ENCODE measurements at places on chromosomes 7 and 10. TPM values are rescaled to one million over a fixed set of nuclear protein-coding genes. Genes with fewer than 3 reads are reported as not detected.

Gene SHLD2
- total RNA-seq: 19.9 TPM

Gene STOX1
- 0.18 TPM for total RNA-seq

Gene OR2A42
- total RNA-seq: not detected

Gene USP54
- total RNA-seq: 7.9 TPM

DNA sequence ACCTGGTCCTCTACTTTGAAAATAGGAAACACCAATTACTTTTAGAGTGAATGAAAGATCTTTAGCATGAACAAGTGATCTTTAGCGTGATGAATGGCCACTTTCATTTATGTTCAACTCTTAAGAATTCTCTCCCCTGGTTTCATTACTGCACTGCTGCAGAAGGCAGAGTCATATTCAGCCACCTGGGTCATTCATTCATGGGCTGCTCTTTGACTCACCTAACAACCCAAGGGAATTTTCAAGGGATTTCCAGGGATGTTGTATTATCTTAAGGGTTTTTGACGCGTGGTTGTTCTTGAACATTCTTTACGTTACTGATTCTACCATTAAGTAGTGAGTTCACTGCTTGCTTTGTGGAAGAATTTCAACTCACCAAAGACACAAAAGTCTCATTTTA, 87.3 kb upstream of the STK17A start:
- H3K4me3 ChIP-seq: no peak overlapping the region
- peaks cover 52% of the 10 kb centered on the region for H3K27me3 ChIP-seq
- no peaks in the 10 kb centered on the region for H3K4me1 ChIP-seq
- no peak for DNase-seq

DNA sequence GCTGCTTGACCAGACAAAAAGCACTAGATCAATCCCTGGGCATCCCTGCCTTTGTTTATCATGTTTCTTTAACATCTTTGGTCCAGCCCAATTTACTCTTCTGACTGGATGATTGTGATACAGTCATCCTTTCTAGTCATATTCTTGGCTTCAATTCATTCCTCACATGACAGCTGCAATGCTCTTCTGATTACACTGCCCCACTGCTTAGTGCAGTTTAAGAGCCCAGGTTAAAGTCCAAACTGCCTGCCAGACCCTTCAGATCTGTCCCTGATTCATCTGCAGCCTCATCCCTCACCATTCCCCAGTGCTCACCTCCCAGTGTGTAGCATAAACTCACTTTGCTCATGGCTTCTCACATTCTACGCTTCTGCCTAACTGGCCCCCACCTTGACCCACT, 383.8 kb downstream of the TNS3 start:
- H3K27ac ChIP-seq: no peak overlapping the region
- H3K27me3 ChIP-seq: peaks cover 51% of the 10 kb centered on the region
- H3K4me1 ChIP-seq: peaks cover 2% of the 10 kb centered on the region
- no peak overlapping the region for H3K4me3 ChIP-seq

GRCh38 chr7:72187179-72187578, 225.0 kb downstream of the CALN1 start:
- no peak for DNase-seq
- H3K27me3 ChIP-seq: no peaks in the 10 kb centered on the region
- H3K4me1 ChIP-seq: no peaks in the 10 kb centered on the region
- H3K36me3 ChIP-seq: no peaks in the 10 kb centered on the region
- no peak overlapping the region for H3K4me3 ChIP-seq
- no peak overlapping the region for H3K27ac ChIP-seq

- no peaks in the 10 kb centered on the region for H3K27me3 ChIP-seq
- H3K4me3 ChIP-seq: no peak overlapping the region
- no peak overlapping the region for H3K27ac ChIP-seq
- no peak for DNase-seq
Measured at GRCh38 chr10:37992083-37992482, 15.6 kb upstream of the ZNF25 start.

DNA sequence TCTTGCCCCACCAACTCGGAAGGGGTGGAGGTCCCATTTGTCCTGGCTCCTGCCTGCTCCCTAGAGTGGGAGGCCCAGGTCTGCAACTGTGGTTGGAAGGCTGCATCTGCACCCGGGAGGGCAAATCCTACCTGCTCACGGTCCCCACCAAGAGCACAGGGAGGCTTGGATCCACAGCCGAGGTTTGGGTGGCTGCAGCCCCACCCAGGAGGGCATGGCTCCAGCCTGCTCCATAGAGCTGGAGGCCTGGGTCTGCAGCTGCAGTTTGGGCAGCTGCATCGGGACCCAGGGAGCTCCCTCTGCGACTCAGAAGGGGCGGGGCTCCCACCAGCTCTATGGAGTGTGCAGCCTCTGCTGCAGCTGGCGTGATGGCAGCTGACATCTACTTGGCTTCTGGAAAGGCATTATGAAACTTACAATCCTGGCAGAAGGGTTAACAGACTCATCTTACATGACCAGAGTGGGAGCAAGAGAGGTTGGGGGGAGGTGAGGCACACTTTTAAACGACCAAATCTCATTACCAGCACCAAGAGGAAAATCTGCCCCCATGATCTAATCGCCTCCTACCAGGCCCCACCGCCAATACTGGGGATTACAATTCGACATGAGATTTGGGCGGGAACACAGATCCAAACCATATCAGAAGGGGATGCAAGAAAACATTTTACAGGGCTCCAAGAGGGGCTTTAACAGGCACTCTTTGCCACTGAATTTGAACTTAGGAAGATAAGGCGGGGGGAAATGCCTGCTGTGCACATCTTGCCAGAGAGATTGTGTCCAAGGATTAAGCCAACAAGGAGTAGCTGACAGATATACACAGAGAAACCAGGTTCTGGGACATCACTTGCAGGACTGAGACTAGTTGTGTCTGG, 8.2 kb upstream of the BLVRA start:
- peak; percentile 65 for DNase-seq
- H3K27me3 ChIP-seq: peaks cover 17% of the 10 kb centered on the region
- peaks cover 4% of the 10 kb centered on the region for H3K4me1 ChIP-seq
- H3K36me3 ChIP-seq: no peaks in the 10 kb centered on the region
- no peak overlapping the region for H3K4me3 ChIP-seq

- no peaks in the 10 kb centered on the region for H3K4me1 ChIP-seq
- no peak for DNase-seq
- no peaks in the 10 kb centered on the region for H3K36me3 ChIP-seq
- no peaks in the 10 kb centered on the region for H3K27me3 ChIP-seq
Measured at GRCh38 chr7:4167385-4167910, 514.6 kb upstream of the FOXK1 start.

- H3K4me1 ChIP-seq: peaks cover 7% of the 10 kb centered on the region
- peak overlapping the region; percentile 84 for H3K27ac ChIP-seq
- H3K4me3 ChIP-seq: peak overlapping the region; percentile 98
- H3K27me3 ChIP-seq: no peaks in the 10 kb centered on the region
- peak; percentile 85 for DNase-seq
Measured at GRCh38 chr10:125160856-125161706, 718 bp upstream of the CTBP2 start.

All from IMR-90 (cell line).